ENCODE measurements at places on chromosomes 5 and 9.

DNA sequence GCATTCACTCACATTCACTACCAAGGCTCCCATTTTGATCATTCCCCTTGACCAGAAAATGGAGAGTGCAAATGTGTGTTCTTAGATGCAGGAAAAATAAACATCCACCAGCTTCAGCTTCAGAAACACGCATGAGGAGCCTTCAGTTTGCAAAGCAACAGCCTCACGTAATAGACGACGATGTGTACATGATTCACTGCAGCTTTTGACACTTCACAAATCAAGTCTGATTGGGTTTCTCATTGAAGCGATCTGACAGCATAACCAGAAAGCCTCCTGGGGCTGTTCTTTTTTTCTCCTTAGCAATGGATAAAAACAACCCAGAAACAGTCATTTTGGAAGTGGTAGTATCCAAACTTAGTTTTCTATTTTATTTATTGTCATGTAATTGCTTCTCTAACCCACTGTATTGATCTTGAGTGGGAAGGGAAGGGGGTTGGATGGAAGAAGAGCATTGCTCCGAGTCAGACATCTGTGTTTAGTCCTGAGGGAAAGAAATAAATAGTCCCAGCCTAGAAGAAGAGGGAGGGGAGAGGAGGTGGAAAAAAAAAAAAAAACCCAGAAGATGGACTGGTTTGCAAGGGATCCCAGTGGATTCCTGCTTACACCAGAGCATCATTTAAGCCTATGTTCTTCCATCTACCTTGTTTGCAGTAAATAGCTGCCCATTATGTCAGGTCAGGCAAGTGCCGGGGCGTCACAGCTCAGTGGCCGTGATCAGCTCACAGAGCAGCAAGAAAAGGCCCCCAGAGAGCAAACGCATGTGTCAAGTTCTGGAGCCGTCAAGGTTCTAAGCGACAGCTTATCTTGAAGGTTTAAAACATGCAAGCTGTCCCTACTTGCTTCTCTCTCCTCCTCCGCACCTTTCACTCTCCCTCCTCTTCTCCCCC lies 190.2 kb upstream of the SNX2 start:
- DNase-seq = no peak

- no peak for DNase-seq
These were observed 44.9 kb downstream of the C9 start for GRCh38 chr5:39319395-39319794.

- no peak for DNase-seq
These were observed 99.6 kb upstream of the SPEF2 start for GRCh38 chr5:35518104-35518503.

DNA sequence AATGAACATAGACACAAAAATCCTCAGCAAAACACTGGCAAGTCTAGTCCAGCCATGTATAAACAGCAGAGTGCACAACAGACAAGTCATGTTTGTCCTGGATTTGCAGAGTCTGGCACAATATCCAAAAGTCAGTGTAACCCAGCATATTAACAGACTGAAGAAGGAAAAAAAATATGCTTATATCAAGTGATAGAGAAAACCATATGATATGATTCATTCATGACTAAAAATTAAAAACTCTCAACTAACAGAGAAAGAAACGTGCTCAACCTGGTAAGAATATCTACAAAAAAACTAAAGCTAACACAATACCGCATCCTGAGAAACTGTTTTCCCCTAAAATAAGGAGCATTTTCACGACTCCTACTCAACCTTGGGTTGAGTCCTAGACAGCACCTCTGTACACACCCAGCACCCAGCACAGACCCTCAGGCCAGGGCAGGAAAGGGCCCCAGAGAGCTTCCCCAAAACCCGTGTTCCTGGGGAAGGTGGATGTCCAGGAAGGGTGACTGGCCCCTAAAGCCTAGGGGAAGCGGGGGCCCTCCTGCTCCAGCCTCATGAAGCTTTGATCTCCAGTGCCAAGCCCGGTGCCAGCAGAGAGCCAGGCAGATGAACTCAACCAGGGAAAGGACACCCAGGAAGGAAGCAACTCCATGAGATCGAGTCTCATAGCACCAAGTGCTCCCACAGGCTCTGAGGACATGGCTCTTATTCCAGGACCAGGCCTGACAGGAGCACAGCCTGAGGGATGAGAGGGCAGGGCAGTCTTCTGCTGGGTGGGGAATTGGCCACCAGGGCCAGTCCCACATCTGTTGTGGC lies 38.9 kb downstream of the ADAMTS2 start:
- no peak for DNase-seq

GRCh38 chr9:33320568-33321261 lies 30.4 kb downstream of the NFX1 start:
- peak; percentile 97 for DNase-seq

- peak; percentile 94 for DNase-seq
These were observed 644 bp upstream of the CTNNAL1 start for GRCh38 chr9:109013679-109014607.

GRCh38 chr5:52491818-52492217 lies 295.9 kb upstream of the ITGA1 start:
- no peak for DNase-seq

- DNase-seq = no peak
These were observed 12.9 kb downstream of the INPP5E start for GRCh38 chr9:136426787-136427186.

- DNase-seq = no peak
These were observed 116.4 kb downstream of the ZCCHC7 start for GRCh38 chr9:37236822-37237221.

DNA sequence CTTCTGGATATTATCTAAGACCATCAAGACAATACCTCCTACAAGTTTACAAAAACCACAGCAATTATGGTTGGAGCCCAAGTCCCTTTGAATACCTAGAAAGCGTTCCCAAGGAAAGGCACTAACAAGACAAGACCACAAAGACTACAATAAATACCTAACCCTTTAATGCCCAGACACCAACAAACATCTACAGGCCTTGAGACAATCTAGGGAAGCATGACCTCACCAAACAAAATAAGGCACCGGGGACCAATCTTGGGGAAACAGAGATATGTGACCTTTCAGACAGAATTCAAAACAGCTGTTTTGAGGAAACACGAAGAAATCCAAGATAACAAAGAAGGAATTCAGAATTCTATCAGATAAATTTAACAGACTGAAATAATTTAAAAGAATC lies 37.8 kb downstream of the OXCT1 start:
- DNase-seq = no peak

DNA sequence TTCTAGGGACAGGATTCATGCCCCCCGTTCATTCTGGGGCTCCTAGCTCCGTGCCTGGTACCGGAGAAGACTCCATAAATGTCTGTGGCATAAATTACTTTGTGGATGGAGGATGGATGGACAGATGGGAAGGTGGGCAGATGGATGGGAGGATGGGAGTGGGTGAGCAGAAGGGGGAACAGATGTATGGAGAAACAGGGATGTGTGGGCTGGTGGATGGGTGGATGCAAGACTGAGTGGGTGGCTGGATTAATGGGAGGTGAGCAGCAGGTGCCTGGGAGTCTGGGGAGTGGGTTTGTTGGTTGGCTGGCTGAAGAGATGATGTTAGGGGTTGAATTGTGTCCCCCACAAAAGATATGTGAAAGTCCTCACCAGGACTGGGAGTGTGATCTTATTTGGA lies 43.5 kb downstream of the SARDH start:
- DNase-seq = no peak

GRCh38 chr5:179319123-179319522 lies 26.1 kb downstream of the ADAMTS2 start:
- no peak for DNase-seq

DNA sequence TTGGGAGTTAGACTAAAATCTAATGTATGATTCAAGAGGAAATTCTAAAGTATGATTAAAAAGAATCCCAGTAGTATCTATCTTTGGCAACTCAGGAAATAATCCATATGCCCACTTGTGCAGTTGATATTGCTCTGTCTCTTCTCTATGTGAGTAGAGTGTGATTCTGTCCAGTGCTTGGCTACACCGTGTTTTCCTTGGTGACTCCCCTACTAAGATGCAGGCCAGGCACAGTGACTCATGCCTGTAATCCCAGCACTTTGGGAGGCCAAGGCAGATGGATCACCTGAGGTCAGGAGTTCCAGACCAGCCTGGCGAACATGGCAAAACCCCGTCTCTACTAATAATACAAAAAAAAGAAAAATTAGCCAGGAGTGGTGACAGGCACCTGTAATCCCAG lies 495.4 kb downstream of the MAT2B start:
- DNase-seq = no peak

DNA sequence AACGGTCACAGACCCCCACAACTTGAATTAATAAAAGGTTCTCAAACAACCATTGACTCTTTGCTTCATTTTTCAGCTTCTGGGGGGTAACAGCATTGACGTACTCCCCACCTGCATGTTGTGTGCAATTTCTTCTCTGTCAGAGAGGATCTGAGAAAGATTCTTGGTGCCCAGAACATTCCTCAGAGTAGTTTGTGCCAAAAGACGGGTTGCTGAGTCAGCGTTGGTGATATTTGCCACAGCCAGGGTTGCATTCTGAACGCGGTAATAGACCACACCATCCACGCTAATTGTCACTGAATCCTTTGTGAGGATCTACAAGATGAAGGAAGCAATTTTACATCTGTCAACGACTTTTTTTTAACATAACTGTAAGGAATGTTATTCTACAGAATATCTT lies 21.0 kb downstream of the STOM start:
- no peak for DNase-seq

GRCh38 chr5:136048966-136049365 lies 20.2 kb downstream of the TGFBI start:
- DNase-seq = no peak

- DNase-seq = no peak
These were observed 209.8 kb downstream of the CDH12 start for GRCh38 chr5:22643356-22643755.

- DNase-seq = no peak
These were observed 44.5 kb downstream of the SMC5 start for GRCh38 chr9:70303268-70303667.

- no peak for DNase-seq
These were observed 41.3 kb upstream of the CKMT2 start for GRCh38 chr5:81191726-81192372.

DNA sequence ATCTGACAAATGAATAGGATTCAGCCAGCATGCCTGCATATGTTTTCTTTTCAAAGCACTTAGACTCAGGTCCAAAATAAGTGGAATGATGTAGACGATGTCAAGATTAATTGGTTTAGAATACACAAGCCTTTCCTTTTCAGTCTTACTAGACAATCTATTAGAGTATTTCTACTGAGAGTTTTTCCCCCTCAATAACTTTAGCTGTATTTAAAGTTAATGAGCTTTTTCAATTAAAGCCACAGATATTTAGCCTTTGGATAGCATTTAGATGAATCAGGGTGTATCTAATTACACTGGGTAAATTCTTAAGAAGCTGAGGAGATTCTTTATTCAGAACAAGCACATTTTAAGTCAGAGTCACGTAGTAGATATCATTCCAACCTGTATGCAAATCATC lies 198.7 kb upstream of the MPDZ start:
- peak; percentile 18 for DNase-seq

- no peak for DNase-seq
These were observed 15.4 kb downstream of the IER5L start for GRCh38 chr9:129162497-129163197.

GRCh38 chr9:79575547-79575946 lies 3.8 kb downstream of the TLE4 start:
- DNase-seq = no peak

- no peak for DNase-seq
These were observed 24.0 kb downstream of the RAPGEF1 start for GRCh38 chr9:131715906-131716305.

GRCh38 chr9:85262333-85262732 lies 479.4 kb downstream of the AGTPBP1 start:
- DNase-seq = no peak

DNA sequence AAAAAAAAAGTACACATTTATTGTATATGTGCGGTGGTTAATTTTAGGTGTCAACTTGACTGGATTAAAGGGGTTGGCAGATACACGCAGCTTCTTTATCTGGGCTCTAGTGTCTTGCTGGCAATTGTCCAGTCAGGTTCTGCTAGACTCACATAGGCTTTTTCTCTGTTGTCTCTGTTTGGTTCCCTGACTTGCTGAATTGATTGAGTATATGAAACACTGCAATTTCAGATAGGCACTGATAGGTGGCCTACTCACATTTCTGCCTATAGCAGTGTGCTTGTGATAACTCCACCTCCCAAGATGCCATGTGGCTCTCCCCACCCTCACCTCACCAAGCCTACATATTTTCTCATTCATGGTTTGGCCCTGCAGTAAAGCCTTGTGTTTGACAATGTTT lies 52.5 kb downstream of the AOPEP start:
- DNase-seq = no peak

DNA sequence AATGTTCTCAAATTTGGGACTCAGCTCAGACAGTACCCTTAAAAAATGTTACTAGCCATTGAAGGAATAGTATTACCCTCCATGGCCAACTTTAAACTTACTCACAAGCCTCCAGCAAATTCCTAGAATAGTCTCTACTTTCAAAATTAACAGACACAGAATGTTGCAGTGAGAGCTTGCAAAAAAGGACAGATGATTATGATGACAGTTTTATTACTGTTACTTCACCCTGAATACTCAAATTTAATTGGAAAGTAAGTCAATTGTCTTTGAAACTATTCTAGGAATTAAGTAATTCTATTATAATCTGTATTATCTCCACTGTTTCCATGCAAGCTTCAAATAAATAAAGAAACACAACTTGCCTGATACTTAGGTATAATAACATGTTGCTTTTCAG lies 288.3 kb downstream of the SLF1 start:
- no peak for DNase-seq

GRCh38 chr5:96026406-96027041 lies 64.9 kb upstream of the ELL2 start:
- DNase-seq = no peak

DNA sequence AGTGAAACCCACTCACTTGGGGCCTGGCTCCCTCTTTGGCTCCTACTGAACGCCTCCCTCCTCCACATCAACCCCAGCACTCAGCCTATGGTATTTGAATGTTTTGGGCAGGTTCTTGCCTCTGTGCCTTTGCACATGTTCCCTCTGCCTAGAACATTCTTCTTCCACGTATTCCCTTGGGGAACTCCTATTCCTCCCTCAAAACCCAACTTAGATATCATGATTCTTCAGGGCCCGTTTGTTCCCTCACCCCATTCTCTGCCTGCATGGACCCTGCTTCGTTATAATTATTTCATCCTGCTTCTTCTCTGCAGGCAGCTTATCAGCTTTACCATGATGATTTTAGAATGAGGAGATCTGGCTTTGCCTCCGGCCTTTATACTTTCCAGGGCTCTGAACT lies 215.0 kb upstream of the IER5L start:
- DNase-seq = no peak

GRCh38 chr9:107274953-107275422 lies 8.1 kb upstream of the RAD23B start:
- peak; percentile 99 for DNase-seq

All from choroid plexus epithelial cell (primary cell).